ENCODE measurements at places on chromosomes 12 and 14. TPM values are rescaled to one million over a fixed set of nuclear protein-coding genes. Genes with fewer than 3 reads are reported as not detected.
A peak's percentile ranks its signal among the peaks of the same experiment; 100 is the strongest.

- DNase-seq = peak; percentile 70
Measured at GRCh38 chr12:48001505-48002413, 2.5 kb downstream of the COL2A1 start.

GRCh38 chr14:75609116-75609515 is 30.7 kb downstream of the FLVCR2 start:
- DNase-seq = no peak

MIP gene
- total RNA-seq = not detected

DNA sequence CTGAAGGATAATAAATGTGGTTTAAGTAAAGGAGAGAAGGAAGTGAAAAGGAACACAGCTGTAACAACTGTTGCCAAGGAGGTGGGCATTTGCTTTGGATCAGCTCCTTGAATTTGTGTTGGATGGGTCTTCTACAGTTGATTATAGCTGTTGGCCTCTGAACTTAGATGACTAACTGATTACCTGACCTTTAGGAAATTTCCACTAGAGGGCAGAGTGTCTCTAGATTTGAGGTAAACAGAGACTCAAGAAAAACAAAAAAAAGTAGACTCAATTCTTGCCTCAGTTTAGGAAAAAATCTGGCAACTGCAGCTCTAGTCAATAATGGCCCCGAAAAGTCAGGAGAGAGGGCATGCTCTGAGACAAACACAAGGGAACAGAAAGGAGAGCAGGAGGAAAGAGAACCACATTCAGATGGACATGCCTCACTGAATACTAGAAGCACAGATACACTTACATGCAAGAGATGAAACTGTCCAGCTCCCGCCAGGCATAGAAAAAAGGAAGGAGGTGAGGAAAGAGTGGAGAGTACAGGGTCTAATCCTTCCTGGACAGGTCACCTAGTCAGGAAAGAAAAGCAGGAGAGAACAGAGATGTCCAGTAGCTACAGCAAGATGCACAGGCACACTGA is 20.6 kb downstream of the COX14 start:
- no peak for DNase-seq

FANCM gene
- total RNA-seq = 2.6 TPM

Data from left ventricle myocardium superior (tissue), 1 donor.